Stimulated activated CD4-positive, alpha-beta T cell treated with anti-CD3 and anti-CD28 coated beads, Interleukin-1b, Interleukin-23, amount 100 ng/mL, for 24 hours (primary cell): ENCODE measurements at places on chromosomes 13 and 19.

DNA sequence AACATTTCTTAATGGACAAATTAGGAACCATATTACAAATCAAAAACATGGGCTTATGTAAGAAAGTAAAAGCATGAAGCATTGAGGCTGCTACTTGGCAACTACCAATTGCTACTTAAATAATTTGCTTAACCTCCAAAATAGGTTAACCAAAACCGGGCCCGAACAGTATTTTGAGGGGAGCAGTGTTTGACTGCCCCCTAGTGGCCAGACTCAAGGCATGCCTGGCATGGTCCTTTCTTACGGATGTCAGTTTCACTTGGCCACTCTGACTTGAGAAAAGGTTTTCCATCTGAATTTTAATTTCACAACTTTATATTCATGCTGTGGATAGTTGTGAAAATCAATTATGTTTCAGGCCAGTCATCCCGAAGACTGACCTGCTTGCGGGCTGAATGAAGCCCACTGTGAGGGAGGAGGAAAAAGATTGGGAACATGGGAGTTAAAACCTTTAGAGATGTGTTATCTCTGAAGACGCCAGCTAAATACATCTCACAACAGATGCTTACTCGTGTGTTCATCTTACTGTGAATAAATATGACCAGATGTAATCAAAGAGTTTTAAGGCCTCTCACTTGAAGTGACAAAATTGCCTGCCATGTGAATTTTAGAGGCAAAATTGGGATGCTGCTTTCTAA is 2.9 kb downstream of the RXFP2 start:
- peak; percentile 33 for DNase-seq

- DNase-seq = no peak
These were observed 22.4 kb upstream of the PLAUR start for GRCh38 chr19:43692385-43692784.

DNA sequence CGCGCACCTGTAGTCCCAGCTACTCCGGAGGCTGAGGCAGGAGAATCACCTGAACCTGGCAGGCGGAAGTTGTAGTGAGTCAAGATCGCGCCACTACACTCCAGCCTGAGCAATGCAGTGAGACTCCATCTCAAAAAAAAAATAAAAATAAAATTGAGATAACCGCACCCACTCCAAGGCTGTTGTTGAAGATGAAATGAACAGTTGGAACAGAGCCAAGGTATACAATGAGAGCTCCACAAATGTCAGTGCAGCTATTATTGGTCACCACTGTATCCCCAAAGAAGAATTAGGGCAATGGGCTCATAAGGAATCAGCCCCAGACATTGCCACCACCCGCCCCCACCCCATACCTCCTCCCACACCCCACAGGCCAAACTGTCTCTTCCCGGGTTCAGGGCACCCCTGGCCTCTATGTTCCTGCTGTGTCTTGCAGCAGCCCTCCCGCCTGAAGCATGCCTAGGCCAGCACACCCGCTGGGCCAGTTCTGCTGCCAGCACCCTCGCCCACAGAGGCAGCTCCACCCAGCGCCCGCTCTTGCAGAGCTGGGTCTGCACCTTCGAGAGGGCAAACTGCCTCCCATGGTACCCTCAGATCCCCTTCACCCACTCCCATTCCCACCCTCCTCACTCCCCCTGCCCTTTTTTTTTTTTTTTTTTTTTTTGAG is 3.5 kb upstream of the S1PR5 start:
- DNase-seq = no peak

- DNase-seq = no peak
These were observed 17.5 kb downstream of the PCDH8 start for GRCh38 chr13:52830946-52831345.

GRCh38 chr13:27261396-27261795 is 9.2 kb upstream of the RASL11A start:
- DNase-seq = no peak

DNA sequence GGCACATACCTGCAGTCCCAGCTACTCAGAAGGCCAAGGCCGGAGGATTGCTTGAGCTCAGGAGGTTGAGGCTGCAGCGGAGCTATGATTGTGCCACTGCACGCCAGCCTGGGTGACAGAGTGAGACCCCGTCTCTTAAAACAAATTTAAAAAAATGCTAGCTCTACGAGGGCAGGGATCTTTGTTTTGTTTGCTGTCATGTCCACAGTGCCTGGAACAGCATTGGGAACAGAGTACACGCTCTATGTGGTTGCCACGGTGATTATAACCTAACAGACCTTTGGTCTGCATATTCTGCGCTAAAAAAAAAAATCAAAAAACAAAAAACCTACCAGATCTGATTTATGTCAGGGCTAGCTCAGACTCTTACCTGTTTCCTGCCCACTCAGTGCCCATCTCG is 2.2 kb upstream of the SHFL start:
- no peak for DNase-seq

DNA sequence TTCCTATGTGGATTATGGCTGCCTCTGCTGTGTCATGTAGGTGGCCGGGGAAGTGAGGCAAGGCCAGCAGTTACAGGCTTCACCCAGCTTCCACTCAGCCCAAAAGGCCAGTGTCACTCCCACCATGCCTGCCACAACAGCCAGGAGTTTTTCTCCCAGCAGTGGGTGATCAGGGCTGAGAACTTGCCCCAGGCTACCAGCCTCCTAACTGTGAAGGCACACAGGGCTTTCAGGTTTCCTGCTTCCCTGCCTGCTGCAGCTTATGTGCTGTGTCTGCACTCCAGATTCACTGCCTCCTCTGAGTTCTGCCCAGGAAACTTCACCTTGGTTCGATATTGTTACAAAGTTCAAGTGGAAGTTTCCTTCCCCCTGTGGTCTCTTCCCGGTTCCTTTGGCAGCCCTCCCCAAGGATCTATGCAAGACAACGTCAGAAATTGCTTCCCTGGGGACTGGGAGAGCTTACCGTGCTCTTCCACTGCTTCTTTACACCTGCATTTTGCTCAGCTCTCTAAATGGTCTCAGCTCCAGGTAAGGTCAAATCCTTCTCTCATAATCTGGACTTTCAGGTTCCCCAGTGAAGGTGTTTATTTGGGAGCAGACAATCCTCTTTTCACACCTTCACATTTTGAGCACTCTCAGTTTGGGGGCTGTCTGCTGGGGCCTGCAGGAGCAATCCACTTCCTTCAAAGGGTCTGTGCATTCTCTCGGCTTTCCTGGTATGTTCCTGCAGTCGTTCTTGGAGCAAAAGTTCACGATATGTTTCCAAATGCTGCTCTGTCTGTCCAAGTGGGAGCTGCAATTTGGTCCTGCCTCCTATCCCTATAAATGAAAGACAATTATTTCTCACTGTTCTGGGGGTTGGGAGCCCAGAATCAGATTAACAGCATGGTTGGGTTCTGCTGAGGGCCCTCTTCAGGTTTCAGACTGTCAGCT is 1730.1 kb upstream of the PRR20A start:
- no peak for DNase-seq

- DNase-seq = no peak
These were observed 1365.7 kb upstream of the SLC10A2 start for GRCh38 chr13:104431895-104432294.

DNA sequence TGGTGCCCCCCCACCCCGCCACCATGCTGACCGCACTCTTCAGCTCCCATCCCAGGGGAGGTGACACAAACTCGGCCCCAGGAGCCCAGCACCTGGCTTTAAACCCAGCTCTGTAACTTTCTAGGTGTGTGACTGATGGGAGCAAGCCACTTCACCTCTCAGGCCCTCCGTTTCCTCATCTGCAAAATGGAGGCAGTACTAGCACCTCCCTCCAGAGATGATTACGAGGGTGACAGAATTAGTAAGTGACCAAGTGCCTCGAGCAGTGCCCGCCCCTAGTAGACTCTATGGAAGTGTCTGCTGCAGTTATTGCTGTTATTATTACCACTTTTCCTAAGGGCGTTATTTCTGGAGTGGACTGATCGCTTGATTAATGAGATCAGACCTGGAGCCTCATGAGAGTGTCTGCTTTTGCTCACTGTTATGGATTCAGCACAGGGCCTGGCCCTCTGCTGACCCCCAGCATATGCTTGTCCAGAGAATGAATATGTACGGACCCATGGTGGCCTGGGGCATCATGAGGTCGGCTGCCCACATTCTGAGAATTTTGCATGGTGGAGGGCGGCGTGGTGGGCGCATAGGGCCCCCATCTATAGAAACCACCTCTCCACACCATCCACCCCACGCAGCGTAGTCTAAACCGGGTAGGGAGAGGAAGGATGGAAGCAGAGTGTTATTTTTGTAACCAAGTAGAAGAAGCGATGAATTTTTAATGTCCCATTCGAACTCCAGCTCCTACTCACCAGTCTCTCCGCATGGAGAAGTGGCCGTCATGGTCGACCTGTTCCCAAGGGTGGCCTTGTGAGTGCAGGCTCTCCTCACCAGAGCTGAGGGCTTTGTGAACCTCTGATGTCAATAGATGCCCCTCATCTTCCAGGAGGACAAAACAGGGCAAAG is 48.2 kb downstream of the CAPN12 start:
- no peak for DNase-seq

GRCh38 chr13:113413898-113414282 is 39.4 kb downstream of the ADPRHL1 start:
- DNase-seq = no peak

DNA sequence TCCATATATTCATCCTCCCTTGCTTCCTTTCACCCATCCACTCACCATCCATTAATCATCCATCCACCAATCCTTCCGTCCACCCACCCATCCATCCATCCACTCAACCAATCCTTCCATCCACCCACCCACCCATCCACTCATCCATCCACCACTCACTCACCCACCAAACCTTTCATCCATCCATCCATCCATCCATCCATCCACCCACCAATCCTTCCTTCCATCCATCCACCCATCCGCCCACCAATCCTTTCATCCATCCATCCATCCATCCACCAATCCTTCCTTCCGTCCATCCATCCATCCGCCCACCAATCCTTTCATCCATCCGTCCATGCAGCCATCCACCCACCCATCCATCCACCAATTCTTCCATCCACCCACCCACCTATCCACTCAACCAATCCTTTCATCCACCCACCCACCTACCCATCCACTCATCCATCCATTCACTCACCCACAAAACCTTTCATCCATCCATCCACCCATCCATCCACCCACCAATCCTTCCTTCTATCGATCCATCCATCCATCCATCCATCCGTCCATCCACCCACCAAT is 3.0 kb downstream of the SBK3 start:
- DNase-seq = no peak

GRCh38 chr13:77431449-77431848 is 104.1 kb upstream of the SCEL start:
- DNase-seq = no peak

DNA sequence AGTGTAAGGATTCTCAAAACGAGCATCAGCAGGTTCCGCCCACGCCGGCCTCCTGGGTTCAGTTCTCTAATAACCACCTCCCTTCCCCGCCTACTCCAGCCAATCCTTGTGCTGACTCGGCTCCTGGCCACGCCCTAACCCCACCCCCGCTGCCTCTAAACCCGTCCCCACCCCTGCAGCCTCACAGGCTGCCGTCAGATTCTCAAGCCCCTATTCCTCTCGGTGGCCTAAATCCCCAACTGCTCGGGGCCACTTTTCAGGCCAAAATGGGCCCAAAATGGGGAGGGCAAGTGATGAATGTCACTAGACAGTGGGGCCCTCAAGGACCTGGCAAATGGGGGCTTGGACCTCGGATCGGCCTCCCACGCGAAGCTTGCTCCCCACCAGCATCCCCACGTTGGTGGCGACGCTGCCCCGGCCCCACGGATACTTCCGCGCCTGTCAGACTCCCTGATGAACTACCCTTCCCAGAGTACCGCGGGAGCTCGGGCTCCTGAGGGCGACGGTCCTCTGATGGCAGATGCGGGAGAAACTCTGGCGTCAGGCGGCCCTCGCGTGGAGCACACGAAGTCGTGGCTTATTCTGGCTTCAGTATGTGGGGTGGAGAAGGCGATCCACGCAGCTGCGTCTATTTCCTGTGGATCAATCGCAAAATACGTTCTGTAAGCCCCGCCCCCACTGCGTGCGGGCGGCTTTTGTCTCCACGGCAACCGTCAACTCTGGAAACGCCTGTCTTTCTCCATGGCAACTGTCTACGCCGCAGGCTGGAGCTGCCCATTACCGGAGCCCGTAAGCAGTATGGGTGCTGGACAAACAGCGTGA is 24.8 kb downstream of the ZNF473 start:
- DNase-seq = peak; percentile 56

DNA sequence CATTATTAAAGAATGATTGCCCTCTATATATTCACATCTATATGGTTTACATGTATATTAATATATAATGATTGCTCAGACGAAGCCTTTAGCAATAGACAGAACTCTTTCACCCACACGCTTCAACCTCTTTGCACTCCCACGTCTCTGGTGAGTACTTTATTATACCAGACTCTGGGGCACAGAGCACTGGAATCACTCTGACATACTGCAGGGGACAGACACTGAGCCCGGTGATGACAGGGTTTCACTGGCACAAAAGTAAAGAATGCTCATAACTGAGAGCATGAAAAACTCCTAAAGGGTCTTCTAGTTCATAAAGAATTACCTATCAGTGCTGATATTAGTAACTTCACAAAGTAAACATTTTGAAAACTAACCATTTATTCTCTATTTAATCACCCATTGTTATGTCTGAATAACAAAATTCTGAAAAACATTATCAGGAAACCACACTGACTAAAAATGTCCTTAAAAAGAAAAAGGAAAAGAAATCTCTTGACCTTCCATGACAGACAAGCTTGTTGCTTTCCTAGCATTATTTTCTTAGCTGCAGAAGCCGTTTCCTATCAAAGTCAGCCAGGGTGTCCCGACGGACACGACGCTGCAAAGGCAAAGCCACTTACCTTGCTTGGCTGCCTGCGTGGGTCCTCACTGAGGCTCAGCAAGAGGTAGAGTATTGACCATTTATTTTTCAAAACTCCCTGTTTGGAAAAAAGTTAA is 29.1 kb downstream of the TUBGCP3 start:
- DNase-seq = no peak

DNA sequence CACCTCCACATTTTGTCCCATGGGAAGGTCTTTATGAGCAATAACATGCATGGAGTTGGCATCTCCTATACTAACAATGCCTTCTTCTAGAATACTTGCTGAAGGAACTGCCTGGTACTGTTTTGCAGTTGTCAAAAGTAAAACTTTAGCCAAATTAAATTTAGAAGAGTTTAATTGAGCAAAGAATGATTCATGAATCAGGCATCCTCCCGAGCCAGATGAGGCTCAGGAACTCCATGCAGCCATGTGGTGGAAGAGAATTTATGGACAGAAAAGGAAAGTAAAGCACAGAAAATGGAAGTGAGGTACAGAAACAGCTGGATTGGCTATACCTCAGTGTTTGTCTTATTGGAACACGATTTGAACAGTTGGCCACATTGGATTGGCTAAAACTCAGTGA is 1081.9 kb downstream of the SLITRK1 start:
- no peak for DNase-seq

DNA sequence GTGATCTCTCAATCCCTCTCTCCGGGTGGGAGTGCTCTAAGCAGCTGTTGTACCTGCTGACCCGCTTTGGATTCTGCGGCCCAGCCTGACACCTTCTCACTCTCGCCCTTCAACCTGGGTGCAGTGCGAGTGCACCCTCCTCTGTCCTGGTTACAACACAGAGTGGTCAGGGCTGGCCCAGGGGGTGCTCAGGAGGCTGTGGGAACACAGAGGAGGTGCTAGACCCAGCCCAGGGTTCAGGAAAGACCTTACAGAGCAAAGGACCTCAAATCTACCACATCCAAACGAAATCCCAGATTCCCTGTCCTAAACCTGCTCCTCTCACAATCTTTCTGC is 23.7 kb downstream of the ZNF175 start:
- no peak for DNase-seq

- no peak for DNase-seq
These were observed 148.6 kb downstream of the IER2 start for GRCh38 chr19:13298565-13299481.
